ENCODE measurements at places on chromosomes 13 and 19.

- no peak for DNase-seq
Measured at GRCh38 chr13:42078128-42078808, 29.8 kb downstream of the DGKH start.

GRCh38 chr19:13211426-13212308, 61.5 kb downstream of the IER2 start:
- DNase-seq: no peak

- no peak for DNase-seq
Measured at GRCh38 chr19:20245309-20245708, 78.3 kb downstream of the ZNF486 start.

- no peak for DNase-seq
Measured at GRCh38 chr19:46209051-46209450, 20.5 kb upstream of the IGFL1 start.

GRCh38 chr13:79227418-79227817, 178.6 kb downstream of the RBM26 start:
- DNase-seq: no peak

GRCh38 chr13:60936281-60936680, 479.4 kb downstream of the PCDH20 start:
- no peak for DNase-seq
